Stimulated activated CD8-positive, alpha-beta memory T cell treated with anti-CD3 and anti-CD28 coated beads, Interleukin-2, amount 100 ng/mL, for 1 hour (primary cell): ENCODE measurements at places on chromosomes 2 and 18.

GRCh38 chr18:58668211-58668610, 3.1 kb upstream of the MALT1 start:
- no peak for DNase-seq

- DNase-seq = no peak
Observed at GRCh38 chr2:121790276-121790956, 35.0 kb downstream of the TSN start.

GRCh38 chr2:213306316-213306942, 22.2 kb downstream of the SPAG16 start:
- no peak for DNase-seq

DNA sequence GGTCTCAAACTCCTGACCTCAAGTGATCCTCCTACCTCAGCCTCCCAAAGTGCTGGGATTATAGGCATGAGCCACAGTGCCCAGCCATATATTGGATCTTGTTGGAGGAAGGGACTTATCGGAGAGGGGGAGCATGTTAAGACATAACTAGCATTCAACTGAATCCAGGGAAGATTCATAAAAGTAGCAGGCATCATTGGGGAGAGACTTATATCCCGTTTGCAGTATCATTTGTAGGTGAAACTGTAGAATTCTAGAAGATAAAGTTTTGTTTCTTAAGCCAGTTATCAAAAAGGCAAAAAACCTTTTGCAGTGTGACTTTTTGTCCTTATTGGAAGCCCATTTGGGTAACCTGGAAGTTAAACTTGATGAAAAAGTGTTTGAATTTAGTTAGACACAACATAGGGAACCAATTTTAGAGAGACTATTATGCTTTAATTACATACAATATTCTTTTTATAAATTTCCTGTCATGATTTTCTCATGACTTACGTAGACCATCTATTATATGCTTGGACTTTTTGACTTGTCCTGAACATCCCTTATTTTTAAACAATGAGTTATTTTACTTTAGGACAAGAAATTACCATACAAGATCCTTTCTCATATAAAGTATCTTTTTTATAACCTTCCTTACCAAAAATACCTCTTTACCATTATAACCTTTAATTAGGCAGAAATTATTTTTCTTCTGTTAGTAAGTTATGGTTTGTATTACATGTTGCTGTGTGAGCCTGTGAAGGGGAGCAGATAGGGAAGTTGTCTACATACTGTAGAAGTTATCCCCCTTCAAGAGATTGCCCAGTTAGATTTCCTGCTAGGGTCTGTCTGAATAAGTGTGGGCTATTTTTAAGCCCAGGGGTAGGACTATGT, 20.3 kb downstream of the RAB3GAP1 start:
- DNase-seq = no peak

- peak; percentile 45 for DNase-seq
Observed at GRCh38 chr2:9473985-9474360, 378 bp upstream of the IAH1 start.

GRCh38 chr2:216132585-216132984, 23.4 kb downstream of the XRCC5 start:
- no peak for DNase-seq

DNA sequence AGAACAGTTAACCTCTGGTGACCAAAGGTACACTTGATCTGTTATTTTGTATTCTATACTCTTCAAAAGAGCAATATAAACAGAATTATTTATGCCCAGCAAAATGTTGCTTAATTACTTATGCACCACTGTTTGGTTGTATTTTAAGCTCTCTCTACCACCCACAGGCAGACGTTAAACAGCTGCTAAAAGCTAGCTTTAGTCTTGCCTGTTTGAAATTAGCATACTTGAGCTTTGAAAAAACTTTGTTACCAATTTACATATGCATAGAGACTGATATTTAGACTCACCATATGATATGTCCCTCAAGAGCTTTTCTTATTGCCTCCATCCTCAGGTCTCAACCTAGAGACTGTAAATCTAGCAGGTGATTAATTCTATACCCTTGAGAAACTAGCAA, 426.9 kb downstream of the NR4A2 start:
- DNase-seq = no peak

DNA sequence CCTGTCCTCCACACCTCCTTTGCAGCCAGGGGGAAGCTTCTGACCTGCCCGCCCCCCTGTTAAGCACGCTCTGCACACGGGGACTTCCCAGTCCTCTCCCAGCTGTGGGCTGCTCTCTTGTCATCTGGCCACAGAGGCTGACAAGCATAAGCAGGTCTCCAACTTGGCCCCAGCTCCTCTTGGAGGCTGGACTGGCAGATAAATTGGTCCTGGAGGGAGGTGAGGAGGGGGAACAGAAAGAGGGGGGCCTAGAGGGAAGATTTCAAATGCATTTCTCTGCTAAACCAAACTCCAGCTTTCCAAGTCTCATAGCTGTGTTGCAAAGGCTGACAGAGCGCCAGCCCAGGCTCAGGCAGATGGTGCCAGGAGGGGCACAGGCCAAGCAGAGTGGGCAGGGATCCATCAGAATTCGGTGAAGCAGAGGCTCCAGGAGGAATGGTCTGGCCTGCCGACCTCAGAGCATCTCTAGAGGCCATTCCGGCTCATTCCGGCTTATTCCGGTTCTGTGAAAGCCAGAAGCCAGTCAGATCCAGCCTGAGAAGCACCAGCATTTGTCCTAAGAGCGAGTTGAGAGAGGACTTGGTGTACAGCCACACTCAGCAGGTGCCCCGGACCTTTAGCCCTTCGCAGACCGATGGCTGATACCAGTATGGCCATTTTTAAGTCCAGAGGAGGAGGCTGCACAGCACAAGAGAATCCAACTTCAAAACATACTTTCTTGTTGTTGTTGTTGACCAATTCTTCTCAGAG, 508.9 kb upstream of the MYT1L start:
- DNase-seq = no peak

DNA sequence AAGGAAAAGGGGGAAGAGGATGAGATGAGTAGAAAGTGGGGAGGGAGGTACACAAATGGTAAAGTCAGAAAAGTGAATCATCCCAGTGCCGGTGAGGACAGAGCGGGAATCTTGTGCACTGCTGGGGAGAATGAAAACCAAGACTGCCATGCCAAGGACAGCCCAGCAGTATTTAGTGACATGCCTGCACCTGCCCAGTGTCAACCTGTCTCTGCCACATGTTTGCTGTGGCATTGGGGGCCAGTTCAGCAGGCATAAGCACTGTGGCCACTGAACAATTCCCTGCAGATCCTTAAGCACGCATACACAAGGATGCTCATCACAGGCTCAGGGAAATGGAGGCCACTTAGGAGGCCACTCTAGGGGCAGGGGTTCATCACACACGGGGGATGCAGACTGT, 5.2 kb upstream of the KCNK3 start:
- DNase-seq = no peak

- DNase-seq = no peak
Observed at GRCh38 chr18:45976974-45977373, 9.8 kb upstream of the EPG5 start.

DNA sequence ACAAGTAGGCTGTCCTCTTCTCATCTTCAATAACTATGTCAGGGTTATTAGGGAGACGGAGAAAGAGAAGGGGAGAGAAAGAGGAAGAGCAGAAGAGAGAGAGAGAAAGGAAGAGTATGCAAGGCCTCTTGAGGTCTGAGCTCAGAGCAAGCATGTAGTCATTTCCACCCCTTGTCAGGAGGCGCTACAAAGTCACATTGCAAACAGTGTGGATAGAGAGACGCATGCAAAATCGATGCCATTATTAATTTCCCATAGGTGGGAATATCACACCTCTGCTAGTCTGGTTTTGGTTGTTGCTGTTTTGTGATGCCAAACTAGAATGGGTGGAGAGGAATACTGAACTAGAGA, 24.2 kb upstream of the SERPINE2 start:
- DNase-seq = no peak

DNA sequence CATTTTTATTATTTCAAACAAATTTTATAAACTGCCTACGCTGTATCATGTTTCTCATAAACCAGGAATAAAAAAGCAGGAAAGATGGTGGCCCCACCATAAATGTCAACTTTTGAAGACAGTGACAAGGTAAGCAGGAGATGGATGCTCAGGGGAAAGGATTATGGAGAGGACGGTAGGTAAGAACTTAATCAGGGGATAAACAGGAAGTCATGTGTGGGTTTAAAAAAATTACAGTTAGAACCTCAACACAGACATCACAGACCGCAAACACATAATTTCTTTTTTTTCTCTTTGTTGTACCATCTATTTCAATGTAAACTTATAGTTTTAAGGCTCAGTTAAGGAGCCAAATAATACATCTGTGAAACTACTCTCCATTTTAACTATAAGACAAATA, 575.2 kb upstream of the SLC8A1 start:
- DNase-seq = no peak

- no peak for DNase-seq
Observed at GRCh38 chr18:24055009-24055804, 40.7 kb downstream of the TTC39C start.

- DNase-seq = no peak
Observed at GRCh38 chr2:168091986-168092385, 155.4 kb downstream of the STK39 start.

GRCh38 chr2:171227066-171227782, 66.5 kb upstream of the TLK1 start:
- DNase-seq = no peak

DNA sequence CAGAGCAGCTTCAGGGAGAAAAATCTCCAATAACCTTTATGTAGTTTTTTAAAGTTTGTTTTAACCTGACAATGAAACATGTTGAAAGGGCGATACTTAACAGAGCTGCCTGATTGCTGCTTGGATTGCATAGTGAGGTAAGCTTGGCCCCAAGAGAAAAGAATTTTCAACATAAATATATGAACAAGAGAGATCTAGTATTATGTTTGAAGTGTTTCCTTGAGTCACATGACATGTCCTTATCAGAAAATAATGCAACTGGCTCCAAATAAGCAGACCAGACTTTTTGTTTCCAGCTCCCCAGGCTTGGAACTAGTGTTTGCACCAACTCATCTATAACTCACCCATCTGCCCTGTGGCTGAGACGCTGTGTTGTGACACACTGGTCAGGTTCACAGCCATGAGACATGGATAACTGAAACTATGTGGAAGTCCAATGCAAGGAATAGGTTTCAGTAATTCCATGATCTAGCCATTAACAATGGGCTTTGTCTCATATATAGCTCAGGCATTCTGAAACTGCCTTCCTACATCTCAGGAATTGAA, 44.7 kb downstream of the ABCB11 start:
- no peak for DNase-seq

DNA sequence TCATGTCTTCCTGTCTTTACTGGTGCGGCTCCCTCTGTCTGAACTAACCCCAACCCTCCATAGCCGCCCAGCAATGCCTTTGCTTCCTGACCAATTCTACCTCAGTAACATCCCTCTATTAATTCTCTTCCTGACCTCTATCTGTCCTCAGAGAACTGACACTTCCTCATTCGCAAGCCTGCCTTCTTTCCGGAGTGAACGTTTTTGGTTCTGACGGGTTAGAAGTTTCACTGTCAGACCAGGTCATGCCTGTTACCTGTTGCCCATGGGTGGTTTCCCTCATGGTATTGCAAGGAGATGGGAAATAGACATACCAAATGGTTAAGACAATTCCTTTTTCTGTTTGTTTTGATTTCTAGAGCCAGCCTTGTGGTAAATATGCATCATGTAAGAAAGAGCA, 453.4 kb upstream of the SLC14A2 start:
- DNase-seq = no peak

DNA sequence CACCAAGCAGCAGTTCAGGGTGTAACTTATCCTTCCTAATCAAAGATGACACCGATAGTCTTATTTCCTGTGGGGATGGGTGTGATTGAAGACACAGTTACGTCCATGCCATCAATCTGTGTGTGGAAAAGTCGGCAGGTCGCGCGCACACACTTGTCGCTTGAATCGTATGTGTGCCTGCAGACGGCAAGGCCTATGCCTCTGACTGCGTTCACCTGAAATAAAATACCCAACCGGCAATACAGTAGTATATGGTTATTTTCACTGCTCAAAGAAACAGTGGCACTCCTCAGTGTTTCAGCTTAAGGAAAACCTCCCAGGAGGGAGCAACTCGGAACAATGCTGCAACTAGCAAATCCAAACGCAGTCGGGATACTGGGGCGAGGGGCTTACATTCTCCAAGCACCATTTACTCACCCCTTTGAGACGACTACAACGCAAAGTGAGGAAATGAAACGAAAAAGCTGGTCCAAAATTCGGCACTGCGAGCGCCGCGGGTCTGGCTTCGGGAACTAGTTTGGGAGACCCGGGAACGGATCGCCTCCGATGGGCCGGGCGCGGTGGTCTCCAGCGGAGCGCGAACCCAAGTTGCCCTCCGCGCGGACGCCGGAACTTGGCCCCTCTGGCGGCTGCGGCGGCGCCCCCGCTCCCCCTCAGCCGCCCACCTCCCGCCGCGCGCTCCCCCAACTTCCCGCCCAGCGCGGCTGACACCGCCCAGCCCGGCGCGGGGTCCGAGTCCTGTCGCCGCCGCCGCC, 675 bp downstream of the PRKD3 start:
- DNase-seq = no peak

GRCh38 chr2:238847419-238847801, 475 bp upstream of the TWIST2 start:
- DNase-seq = no peak

DNA sequence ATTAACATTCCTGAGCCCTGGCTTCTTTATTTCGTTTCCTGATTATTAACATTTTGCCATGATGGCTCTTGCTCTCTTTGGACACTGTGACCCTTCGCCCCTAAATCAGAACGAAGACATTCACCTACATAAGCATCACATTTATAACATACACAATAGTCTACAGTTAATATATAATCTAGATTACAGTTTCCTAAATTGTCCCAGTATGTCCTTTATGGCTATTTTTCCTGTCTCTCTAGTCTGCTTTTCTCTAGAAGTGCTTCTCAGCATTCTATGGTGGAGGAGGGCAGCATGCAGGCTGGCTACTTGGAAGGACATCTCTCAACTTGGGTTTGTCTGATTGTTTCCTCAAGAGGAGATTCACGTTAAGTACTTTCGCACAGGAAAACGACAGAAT, 49.9 kb downstream of the FAM210A start:
- DNase-seq = no peak

- DNase-seq = no peak
Observed at GRCh38 chr2:233938676-233939370, 21.6 kb downstream of the TRPM8 start.

- no peak for DNase-seq
Observed at GRCh38 chr2:237207646-237208045, 122.0 kb downstream of the COPS8 start.

- DNase-seq = no peak
Observed at GRCh38 chr2:173148520-173148919, 72.9 kb downstream of the MAP3K20 start.

GRCh38 chr2:101946372-101947039, 45.3 kb upstream of the IL1R2 start:
- DNase-seq = no peak

GRCh38 chr2:46461709-46462171, 17.6 kb upstream of the TMEM247 start:
- no peak for DNase-seq
